ENCODE measurements at places on chromosomes 2 and 18. TPM values are rescaled to one million over a fixed set of nuclear protein-coding genes. Genes with fewer than 3 reads are reported as not detected.

DNA sequence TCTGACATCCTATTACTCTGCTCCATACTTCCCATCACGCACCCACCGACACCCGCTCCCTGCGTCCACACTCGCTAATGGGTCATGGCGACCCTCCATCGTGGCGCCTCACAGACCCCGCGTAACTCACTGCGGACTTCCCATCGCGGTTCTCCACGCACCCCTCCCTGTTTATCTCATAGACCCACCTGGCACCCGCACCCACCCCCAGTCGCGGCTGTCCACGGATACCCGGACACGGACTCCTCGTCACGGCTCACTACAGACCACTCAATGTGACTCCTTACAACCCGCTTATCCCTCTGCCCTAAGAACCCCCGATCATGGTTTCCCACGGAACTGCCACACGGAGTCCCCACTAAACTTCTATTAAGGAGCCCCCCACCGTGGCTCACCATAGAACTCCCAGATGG lies 458 bp downstream of the CXXC1 start:
- no peak for DNase-seq

DNA sequence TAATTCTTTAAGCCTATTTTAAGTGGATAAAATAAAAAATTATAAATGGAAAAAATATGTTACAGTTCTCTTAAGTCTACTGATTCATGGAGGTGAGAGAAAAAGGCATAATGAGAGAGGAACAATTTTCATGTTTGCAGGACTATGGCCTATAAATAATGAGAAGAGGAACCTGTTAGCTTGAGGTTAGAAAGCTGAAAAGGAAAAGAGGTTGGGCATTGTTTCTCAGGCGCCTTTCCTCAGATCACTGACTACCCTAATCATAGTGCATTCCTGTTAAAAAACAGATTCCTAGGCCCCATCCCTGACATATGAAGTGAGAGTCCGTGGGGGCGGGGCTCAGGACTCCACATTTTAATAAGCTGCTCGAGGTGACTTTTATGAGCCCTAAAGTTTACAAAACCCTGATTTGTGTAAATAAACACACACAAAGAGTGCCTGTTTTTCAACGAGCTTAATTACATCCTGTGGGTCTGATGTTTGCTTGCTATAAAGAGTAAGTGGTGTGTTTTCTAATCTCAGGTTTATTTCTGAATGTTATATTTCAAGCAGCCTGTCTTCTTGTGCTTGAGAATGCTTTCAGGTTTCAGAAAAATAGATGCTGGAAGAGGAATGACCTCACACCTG lies 335.5 kb downstream of the CLIP4 start:
- no peak for DNase-seq

DNA sequence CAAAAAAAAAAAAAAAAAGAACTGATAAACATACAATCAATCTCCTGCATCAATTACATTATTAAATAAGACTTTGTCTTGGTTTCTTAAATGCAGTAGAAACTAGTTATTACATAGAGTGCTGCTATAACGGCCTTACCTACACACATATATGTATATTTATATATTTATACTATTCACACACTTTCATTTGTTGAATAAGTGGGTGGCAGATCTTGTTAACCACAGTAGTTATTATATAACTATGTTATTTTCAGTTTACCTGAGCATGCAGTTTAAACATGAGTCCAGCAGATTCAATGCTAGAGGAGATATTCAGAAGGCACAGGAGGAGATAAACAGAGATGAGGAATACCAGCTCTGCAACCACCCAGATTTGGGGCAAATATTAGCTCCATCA lies 81.5 kb upstream of the CD226 start:
- no peak for DNase-seq

DNA sequence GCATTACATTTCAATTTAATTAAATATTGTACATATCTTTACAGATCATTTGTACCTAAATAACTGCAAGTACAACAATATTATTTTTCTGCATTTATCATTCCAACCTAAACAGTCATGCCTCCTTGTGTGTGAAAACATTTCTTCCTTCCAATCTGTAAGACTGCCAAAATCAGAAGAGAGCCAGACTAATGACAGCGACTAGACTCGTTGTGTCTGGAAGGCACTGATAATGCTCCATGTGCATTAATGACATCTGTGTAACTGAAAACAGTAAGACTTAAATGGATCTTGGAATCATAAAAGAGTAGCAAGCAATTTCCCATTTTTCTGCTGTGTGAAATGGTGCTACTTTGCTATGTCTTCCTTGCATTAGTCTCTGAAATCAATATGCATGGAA lies 278.0 kb upstream of the DSEL start:
- no peak for DNase-seq

DNA sequence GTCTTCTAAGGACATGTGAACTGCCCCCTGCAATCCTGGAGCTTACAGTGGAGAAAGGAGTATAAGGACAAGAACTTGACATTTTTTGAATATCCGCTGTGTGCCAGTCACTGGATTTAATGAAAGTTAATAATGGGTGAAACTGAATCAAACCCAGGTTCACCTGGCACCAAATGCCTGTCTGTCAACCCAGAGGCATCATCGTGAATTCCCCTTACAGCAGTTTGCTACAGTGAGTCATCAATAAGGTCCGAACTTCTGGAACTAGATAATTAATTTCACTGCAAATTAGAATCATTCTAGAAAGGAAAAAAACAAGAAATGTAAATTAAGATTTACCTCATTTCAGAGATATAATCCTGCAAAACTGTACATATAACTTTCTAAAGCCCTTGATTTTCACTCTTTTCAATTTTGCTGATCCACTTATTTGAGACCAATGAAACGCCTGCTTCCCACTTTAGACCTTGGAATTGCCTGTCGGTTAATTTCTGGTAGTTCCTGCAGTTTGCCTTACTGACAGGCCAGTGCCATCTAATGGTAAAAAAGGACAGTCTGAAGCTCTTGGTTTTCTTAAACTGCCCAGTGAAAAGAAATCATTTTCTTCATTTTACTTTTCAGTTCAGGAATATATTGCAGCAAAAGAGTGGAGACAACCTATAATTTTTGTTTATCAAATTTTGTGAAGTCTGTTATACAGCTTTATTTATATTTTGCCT lies 8.2 kb downstream of the DSG2 start:
- DNase-seq = peak; percentile 42

Gene EPHA4
- total RNA-seq = 2.0 TPM

Gene POTEI
- not detected for total RNA-seq
